Non-pigmented ciliary epithelial cell (primary cell): ENCODE measurements at places on chromosomes 16 and 17.

DNA sequence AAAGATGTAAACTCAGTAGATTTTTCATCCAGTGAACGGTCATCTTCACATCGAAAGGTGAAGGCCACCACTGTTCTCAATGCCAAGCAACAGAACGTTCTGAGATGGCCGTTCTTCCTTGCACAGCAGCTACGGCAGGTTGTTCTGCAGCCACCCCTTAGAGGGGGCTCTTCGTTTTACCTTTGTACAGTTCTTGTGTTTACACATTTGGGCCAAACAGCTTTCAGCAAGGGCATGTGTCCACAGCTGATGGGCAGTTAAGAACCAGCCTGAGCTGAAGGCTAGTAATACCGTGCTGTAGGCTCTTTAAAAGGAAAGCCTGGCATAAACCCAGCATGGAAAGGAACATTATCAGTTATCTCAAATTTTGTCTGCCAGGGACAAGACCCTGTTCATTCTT lies 15.9 kb downstream of the PLD6 start:
- DNase-seq: no peak

DNA sequence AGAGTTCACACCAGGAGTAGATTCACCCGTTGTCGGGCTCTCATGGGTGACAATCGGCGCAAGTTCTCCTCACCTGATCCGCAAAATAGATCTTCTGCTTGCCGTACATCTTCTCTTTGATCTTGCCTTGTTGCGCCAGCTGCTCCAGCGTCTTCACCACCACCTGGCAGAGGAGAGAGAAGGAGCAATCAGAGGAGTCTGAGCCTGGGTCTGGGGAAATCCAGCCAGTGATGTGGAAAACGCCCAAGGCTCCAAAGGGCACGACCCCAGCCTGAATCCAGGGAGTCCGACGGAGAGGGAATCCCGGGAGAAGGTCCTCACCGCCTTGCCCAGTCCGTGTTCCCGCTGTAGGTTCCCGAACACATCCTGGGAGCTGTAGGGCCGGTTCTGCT lies 393 bp downstream of the PSMC3IP start:
- no peak for DNase-seq

DNA sequence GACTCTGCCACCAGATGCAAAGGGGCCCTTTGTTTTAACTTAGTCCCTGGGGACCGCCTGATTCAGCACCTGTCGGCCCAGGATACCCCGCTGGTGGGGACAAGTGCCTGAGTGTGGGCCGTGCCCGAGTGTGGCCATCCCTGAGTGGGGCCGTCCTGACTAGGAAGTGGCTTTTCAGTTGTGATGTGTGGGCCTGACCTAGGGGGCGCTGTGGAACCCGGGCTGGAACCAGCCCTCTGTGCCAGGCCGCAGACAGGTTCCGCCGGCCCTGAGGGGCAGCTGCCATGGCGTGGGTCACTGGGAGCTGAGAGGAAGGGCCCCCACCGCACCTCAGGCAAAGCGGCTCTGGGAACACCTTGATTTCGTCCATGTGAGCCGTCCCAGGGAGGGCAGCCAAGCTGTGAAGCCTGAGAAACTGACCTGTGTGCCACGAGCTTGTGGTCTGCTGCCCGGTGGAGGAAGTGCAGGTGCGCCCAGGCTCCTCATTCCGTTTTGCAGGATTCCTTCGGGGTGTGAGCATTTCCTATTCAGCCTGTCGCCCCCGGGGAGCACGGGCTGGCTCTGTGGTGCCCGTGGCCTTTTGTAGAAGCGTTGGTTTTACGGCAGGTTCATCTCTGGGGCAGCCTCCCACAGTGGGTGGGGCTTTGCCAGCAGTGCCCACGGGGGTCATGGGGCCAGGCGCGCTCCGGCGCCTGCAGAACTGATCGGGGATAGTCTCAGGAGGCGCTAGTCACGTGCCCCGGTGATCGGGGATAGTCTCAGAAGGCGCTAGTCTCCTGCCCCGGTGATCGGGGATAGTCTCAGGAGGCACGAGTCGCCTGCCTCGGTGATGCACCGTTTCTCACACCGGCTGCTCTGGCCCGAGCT lies 5.3 kb downstream of the RPL13 start:
- DNase-seq: no peak

GRCh38 chr16:65534121-65534528 lies 412.3 kb upstream of the CDH11 start:
- DNase-seq: no peak

GRCh38 chr16:50228364-50228868 lies 37.9 kb upstream of the ADCY7 start:
- no peak for DNase-seq

DNA sequence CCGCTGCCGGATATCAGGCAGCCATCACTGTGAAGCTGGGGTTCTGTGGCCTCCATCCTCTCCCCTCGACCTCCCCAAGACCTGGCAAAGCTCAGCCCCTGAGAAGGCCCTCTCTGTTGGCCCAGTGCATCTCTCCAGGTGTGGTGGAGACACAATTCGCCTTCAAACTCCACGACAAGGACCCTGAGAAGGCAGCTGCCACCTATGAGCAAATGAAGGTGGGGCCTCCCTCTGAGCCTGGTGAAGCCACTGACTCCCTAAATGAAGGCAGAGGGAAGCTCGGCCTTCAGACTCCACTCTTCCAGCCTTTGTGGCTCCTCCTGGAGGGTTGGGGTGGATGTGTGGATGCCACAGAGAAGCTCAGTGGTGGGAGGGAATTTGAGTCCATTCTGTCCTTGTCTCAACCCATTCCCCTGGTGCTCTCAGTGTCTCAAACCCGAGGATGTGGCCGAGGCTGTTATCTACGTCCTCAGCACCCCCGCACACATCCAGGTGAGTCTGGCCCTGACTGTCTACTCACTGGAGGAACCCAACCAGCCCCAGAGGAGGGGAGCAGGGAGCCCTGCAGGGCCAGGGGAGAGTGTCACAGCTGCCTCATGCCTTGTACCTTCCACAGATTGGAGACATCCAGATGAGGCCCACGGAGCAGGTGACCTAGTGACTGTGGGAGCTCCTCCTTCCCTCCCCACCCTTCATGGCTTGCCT lies 1.7 kb upstream of the MRM1 start:
- no peak for DNase-seq

GRCh38 chr16:31073970-31074813 lies at the start of the genes ZNF646 and ZNF668:
Gene ZNF646 (plus strand): TSS chr16:31074422. CDS start chr16:31076325, 1,903 bp downstream.
Gene ZNF668 (minus strand): TSS chr16:31074240. CDS start chr16:31064459, 9,781 bp downstream.
- peak; percentile 97 for DNase-seq

DNA sequence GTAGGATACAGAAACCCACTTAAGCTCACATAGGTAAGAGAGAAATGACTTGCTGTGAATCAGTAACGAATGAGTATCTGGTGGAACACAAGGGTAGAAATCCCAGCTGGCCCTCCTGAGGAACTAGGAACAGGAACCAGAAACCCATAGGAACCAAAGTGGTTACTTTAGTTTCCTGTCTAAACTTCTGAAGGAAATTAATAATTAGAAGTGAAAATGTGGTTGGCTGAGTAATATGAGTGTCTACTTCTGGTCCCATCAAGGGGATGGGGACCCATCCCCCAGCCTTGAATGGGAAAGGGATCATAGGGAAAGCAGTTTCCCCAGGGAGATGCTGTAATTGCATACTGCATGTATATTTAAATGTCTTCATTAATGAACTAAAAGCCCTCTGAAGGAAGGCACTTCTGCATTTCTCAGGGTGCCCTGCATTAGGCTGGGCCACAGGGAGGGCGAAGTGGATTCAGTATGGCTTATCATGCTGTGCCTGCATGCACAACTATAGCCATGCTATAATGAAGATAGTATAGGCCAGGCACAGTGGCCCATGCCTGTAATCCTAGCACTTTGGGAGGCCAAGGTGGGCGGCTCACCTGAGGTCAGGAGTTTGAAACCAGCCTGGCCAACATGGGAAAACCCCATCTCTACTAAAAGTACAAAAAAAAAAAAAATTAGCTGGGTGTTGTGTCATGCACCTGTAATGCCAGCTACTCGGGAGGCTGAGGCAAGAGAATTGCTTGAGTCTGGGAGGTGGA lies 45.6 kb downstream of the CYB5B start:
- DNase-seq: no peak
